Spinal cord (tissue), 10 donors: ENCODE measurements at places on chromosomes 7 and 10. TPM values are rescaled to one million over a fixed set of nuclear protein-coding genes. Genes with fewer than 3 reads are reported as not detected.

CRHR2 gene
- total RNA-seq = 0.89 TPM

ARHGAP12 gene
- total RNA-seq = 87.2 TPM

PITRM1 gene
- total RNA-seq = 60.0 TPM

RNLS gene
- total RNA-seq = 8.3 TPM

AGAP6 gene
- total RNA-seq = 14.3 TPM

VAX1 gene
- total RNA-seq = not detected

HIPK2 gene
- total RNA-seq = 52.6 TPM

UNCX gene
- total RNA-seq = 0.69 TPM

DNA sequence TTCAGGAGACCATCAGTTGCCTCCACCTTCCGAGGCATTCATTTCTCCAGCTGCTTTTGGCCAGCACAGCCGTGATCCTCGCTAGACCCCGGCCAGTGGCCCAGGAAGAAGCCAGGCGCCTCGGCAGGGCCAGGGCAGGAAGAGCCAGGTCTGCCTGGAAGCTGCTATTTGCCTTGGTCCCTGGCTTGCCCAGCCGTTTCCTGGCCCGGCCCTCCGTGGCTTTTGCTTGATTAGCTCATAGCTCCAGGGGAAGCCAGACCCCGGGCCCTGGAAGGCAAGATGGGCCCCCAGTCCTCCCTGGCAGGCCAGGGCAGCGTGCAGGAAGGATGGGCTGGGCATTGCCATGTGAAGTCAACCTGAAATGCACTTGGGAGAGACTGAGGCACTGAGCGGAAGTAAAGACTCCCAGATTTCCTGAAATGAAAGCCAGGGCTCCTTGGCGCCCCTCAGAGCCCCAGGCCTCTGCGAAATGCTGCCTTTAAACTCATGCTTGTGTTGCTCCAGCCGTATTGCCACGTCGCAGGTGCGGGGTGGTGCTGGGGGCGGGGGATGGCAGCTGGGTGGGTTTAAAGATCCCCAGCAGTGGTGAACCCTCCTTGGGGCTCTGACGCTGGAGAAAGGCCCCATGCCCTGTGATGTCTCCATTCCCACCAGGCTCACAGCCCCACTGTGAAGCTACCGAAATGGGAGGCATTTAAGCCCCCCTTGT, 160.6 kb downstream of the GRK5 start:
- peaks cover 3% of the 10 kb centered on the region for H3K36me3 ChIP-seq
- no peak for DNase-seq
- H3K27ac ChIP-seq = peak overlapping the region; percentile 36

- no peak overlapping the region for H3K4me3 ChIP-seq
- no peak overlapping the region for H3K27ac ChIP-seq
- no peak for DNase-seq
- H3K36me3 ChIP-seq = no peaks in the 10 kb centered on the region
- no peaks in the 10 kb centered on the region for H3K27me3 ChIP-seq
Observed at GRCh38 chr10:74733612-74734011, 92.8 kb upstream of the KAT6B start.

DNA sequence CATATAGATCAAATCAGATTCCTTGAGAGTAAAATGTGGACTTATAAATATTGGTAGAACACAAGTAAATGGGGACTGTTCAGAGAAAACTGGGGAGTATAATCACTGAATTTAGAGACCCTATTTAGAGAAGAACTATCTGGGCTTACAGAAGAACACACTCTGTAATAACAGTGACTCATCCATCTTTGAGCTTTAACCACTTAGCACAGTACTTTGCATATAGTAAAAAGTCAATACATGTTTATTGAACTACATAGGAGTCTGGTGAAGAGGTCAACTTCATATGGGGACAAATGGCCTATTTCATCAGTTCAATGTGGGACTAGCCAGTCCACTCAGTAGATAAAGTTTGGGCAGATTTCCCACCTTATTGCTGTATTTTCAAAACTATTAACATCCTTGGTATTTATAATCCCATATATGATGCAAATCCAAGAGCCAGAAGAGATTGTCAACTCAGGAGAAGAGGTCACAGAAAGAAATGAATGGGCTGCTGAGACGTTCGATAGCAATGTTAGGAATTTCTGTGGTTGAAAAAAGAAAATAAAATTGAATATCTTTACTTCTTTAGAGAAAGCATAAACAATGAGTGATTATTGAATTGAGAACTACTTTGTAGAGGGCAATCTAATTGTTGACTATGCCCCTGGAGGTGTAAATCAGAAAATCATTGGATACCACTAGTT, 119.3 kb upstream of the CACNA2D1 start:
- DNase-seq = no peak
- peaks cover 5% of the 10 kb centered on the region for H3K4me1 ChIP-seq
- H3K27me3 ChIP-seq = no peaks in the 10 kb centered on the region

GRCh38 chr10:102744374-102745051, 765 bp downstream of the WBP1L start:
- peak overlapping the region; percentile 99 for H3K4me3 ChIP-seq
- H3K27ac ChIP-seq = peak overlapping the region; percentile 91
- peaks cover 2% of the 10 kb centered on the region for H3K36me3 ChIP-seq
- no peak for DNase-seq
- H3K4me1 ChIP-seq = peaks cover 12% of the 10 kb centered on the region

DNA sequence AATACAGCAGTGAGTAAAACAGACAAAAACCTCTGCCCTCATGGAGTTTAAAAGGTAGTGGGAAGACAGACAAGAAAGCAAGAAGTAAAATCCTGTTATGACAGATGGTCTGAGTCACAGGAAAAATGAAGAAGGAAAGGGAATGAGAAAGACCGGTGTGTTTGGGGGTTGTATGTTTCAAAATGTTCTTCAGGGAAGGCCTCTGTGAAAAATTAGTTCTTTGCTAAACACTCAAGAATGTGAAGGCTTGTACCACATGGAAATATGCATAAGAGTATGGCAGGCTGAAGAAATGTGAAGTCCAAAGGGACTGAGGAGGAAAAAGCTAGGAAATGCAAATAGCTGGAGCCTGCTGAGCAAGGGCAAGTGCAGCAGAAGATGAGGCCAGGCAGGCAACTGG, 315.9 kb upstream of the SEMA3A start:
- no peaks in the 10 kb centered on the region for H3K4me1 ChIP-seq
- no peaks in the 10 kb centered on the region for H3K27me3 ChIP-seq
- H3K27ac ChIP-seq = no peak overlapping the region
- H3K4me3 ChIP-seq = no peak overlapping the region

DNA sequence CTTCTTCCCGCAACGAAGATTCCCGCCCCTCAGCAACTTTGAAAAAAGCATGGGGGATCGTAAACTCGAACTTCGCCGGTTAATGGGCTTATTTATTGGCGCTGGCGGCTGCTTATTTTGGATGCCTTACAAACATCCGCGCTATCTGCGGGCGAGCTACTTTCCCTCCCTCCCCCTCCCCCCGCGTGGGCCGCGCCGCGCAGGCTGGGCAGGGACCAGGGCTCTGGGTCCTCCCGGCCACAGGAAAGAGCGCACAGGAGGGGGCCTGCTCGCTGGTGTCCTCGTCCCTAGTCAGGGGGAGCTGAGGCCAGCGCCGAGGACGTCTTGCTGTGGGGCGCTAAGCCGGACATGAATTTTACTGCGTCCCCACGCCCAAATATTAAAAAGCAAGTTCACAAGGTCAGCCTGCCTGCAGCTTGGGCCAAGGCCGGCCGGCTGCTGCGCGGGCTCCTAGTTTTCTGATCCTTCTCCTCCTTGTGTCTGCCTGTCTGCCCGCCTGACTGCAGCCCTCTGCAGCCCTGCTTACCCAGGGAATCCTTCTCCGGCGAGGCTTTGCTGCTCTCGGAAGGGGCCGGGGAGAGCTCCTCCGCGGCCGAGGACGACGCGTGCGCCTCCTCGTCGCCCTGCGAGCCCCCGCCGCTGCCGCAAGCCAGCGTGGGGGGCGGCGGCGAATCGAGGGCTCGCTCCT, 1.2 kb downstream of the HOXA10 start:
- peaks cover 79% of the 10 kb centered on the region for H3K27me3 ChIP-seq
- peak overlapping the region; percentile 99 for H3K27ac ChIP-seq
- H3K4me1 ChIP-seq = peaks cover 74% of the 10 kb centered on the region
- H3K36me3 ChIP-seq = peaks cover 17% of the 10 kb centered on the region

DNA sequence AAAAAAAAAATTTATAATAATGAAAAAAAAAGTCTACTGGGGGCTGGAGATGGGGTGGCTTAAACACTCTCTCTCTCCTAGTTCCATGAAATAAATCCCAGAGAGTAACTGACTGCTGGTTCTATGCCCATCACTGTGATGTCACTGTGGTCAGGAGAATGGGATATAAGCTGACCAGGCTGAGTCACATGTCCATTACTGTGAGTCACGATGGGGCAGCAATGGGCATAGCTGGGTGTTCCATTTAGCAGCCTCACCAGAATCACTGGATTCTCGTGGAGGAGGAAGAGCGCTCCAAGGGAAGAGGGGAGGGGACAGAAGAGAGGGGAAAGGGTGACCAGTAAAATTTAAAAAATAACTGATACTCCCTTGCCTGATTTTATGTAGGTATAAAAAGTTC, 37.1 kb downstream of the MASTL start:
- no peak overlapping the region for H3K4me3 ChIP-seq
- peak; percentile 1 for DNase-seq
- no peaks in the 10 kb centered on the region for H3K27me3 ChIP-seq
- no peaks in the 10 kb centered on the region for H3K4me1 ChIP-seq
- H3K36me3 ChIP-seq = peaks cover 7% of the 10 kb centered on the region

DNA sequence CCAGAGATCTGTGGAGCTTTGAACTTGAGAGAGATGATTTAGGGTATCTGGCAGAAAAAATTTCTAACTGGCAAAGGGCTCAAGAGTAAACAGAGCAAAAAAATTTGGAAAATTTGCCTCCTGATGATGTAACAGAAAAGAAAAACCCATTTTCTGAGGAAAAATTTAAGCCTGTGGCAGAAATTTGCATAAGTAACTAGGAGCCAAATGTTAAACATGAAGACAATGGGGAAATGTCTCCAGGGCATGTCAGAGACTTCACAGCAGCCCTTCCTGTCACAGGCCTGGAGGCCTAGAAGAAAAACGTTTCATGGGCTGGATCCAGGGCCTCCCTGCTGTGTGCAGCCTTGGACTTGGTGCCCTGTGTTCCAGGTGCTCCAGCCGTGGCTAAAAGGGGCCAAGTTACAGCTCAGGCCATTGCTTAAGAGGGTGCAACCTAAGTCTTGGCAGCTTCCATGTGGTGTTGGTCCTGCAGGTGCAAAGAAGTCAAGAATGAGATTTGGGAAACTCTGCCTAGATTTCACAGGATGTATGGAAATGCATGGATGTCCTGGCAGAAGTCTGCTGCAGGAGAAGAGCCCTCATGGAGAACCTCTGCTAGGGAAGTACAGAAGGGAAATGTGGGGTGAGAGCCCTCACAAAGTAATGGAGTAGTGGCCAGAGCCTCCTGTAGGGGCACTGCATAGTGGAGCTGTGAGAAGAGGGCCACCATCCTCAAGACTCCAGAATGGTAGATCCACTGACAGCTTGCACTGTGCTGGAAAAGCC, 8.1 kb downstream of the SEMA3D start:
- no peaks in the 10 kb centered on the region for H3K36me3 ChIP-seq
- DNase-seq = no peak
- no peaks in the 10 kb centered on the region for H3K4me1 ChIP-seq
- H3K27ac ChIP-seq = no peak overlapping the region
- H3K27me3 ChIP-seq = no peaks in the 10 kb centered on the region
- H3K4me3 ChIP-seq = no peak overlapping the region

- H3K27me3 ChIP-seq = no peaks in the 10 kb centered on the region
- H3K4me1 ChIP-seq = peaks cover 5% of the 10 kb centered on the region
- H3K36me3 ChIP-seq = no peaks in the 10 kb centered on the region
- H3K4me3 ChIP-seq = peak overlapping the region; percentile 0
- DNase-seq = no peak
Observed at GRCh38 chr10:88386204-88386788, 196.8 kb downstream of the RNLS start.

- no peak for DNase-seq
- no peak overlapping the region for H3K27ac ChIP-seq
- no peak overlapping the region for H3K4me3 ChIP-seq
Observed at GRCh38 chr7:11548532-11548931, 283.5 kb downstream of the THSD7A start.

GRCh38 chr10:25531457-25532061, 356.8 kb downstream of the GPR158 start:
- DNase-seq = no peak
- H3K27ac ChIP-seq = no peak overlapping the region
- no peaks in the 10 kb centered on the region for H3K36me3 ChIP-seq
- no peak overlapping the region for H3K4me3 ChIP-seq

DNA sequence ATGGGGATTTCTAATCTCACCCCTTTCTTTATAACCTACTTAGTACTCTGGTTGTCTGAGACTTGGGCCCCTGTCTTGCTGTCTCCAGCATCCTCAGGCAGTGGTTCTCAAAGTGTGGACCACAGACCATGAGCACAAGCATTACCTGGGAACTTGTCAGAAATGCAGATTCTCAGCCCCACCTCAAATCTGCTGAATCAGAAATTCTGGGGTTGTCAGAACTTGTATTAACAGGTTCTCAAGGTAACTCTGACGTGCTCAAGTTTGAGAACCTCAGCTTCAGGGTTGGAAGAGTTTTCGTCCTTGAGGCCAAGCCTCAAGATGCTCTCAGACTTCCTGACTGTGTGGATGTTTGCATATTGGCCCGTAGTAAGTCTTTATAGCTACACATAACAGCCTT, 97.4 kb downstream of the REEP3 start:
- peaks cover 3% of the 10 kb centered on the region for H3K4me1 ChIP-seq
- H3K27ac ChIP-seq = no peak overlapping the region
- no peak for DNase-seq
- peaks cover 3% of the 10 kb centered on the region for H3K36me3 ChIP-seq
- H3K4me3 ChIP-seq = no peak overlapping the region

DNA sequence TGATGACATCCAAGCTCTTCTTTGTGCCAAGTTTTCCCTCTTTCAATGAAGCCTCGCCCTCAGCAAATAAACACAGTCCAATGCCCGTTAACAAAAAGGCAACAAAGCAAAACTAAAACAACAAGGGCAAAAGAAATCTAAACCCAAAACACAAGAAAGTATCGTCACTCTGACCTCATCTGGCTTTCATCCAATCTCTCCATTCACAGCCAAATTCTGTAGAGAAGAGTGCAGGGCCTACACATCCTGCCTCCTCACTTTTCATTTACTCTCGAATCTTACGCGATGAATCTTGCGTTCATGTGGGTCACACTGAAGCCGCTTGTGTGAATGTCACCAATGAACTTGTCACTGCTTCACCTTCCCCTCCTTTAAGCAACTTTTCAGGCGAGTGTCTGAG, 15.9 kb upstream of the AKR1E2 start:
- no peaks in the 10 kb centered on the region for H3K36me3 ChIP-seq
- H3K27ac ChIP-seq = no peak overlapping the region
- H3K4me1 ChIP-seq = no peaks in the 10 kb centered on the region

GRCh38 chr7:118185163-118185860, 1.3 kb downstream of the LSM8 start:
- H3K27me3 ChIP-seq = no peaks in the 10 kb centered on the region
- H3K36me3 ChIP-seq = peaks cover 10% of the 10 kb centered on the region
- no peak for DNase-seq
- H3K4me3 ChIP-seq = no peak overlapping the region
